ENCODE measurements at places on chromosomes 1 and 21.

- DNase-seq, result no peak
Observed at GRCh38 chr1:64403331-64403730, 66.6 kb upstream of the CACHD1 start.

DNA sequence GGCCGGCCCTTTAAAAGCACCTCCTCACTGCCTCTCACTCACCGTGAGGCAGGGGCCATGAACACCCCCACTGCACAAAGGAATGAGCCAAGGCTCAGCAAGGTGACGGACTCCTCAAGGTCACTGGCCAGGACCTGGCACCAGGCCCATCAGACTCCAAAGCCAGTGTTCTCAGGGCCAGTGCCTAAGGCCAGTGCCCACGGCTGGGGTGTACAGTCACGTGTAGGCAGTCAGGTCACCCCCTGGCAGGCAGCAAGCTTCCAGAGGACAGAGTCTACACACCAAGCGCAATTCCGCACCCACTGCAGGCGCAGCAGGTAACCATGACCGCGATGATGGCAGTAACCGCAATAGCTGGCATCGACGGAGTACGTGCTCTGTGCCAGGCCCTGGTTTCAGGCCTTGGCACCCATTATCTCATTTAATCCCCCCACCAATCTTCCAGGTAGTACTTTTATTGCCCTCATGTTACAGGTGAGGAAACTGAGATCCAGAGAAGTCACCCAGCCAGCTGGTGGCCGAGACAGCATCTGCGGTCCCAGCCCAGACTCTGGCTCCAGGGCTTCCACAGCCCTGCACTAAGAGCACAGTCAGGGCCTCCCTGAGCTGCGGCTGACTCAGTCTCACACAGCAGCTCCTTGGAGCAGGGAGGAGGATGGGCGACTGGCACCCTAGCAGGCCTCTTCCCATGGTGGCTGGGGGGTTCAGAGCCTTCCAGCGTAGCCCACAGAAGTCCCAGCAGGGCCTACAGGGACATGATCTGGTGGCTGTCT is 27.0 kb downstream of the RAP1GAP start:
- no peak for DNase-seq

- DNase-seq, result no peak
Observed at GRCh38 chr1:36664571-36665287, 182.0 kb upstream of the CSF3R start.

DNA sequence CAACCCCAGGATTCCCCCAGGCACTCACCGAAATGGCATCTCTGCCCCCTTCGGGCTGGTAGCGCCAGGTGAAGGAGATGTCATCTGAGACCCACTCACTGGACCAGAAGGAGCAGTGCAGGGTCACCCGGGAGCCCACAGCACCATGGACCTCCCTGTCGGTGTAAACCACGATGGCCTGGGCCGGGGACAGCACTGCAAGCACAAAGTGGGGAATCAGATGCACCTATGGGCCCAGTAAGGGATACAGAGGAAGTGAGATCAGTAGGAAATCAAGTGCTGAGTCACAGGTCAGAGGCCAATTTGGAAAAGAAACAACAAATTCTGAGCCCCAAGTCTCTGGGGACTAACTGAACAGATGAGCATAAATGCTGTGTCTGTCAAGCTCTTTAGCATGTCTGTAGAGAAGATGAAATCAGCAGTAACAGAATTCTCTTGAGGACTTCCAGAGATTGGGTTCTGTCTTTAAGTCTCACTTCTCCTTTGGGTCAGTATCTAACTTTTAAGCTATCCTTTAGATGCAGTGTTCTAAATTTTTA is 2.5 kb downstream of the MPZ start:
- no peak for DNase-seq

- no peak for DNase-seq
Observed at GRCh38 chr1:12666141-12666735, 22.4 kb downstream of the AADACL4 start.

DNA sequence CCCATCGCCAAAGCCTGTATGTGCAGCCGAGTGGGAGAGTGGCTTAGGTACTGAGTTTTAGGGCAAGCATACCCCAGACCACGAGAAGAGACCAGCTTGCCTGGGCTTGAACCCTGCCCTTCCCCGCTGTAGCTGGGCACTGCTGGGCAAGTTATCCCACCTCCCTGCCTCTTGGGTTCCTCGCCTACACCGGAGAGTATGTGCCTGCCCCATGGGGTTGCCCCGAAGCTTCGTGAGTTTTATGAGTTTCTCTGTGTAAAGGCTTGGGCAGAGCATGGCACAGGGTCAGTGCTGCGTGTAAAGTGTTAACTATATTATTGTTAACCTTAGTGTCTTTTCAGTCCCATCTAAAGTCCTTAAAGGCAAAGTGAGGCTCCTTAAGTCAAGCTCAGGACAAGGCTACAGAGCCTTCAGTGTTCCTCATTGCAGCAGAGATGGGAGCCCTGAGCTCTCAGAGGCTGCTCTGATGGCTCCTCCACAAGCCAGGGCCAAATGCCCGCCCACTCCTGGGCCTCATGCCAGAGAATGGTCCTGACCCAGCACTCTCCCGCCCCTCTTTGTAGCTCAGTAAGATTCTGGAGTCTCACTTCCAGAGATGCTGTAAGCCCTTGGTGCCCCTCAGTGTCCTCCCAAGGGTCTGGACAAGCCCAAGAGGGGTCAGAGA is 37.0 kb upstream of the KCNA10 start:
- no peak for DNase-seq

Measured in activated naive CD4-positive, alpha-beta T cell (primary cell).